ENCODE measurements at places on chromosomes 13 and 19. TPM values are rescaled to one million over a fixed set of nuclear protein-coding genes. Genes with fewer than 3 reads are reported as not detected.

The DZIP1 gene
- polyA plus RNA-seq: 7.5 TPM

The TM9SF2 gene
- 35.6 TPM for polyA plus RNA-seq

The CEACAM6 gene
- polyA plus RNA-seq: 25.1 TPM

The CPT1C gene
- polyA plus RNA-seq: 4.5 TPM

DNA sequence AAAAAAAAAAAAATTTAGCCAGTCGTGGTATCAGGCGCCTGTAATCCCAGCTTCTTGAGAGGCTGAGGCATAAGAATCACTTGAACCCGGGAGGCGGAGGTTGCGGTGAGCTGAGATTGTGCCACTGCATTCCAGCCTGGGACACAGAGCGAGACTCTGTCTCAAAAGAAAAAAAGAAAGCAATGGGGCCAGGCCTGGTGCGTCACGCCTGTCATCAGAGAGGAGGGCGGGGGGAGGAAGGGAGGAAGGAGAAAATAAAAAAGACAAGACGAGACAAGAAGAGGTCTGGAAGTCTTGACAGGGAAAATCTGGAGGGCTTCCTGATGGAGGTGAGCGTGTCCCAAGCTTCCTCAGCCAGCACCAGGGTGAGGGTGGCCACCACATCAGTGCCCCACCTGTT is 54.9 kb upstream of the PTPRS start:
- no peak overlapping the region for H3K27ac ChIP-seq
- peaks cover 19% of the 10 kb centered on the region for H3K27me3 ChIP-seq
- no peaks in the 10 kb centered on the region for H3K4me1 ChIP-seq
- no peak for DNase-seq
- no peak overlapping the region for H3K4me3 ChIP-seq
- H3K36me3 ChIP-seq: no peaks in the 10 kb centered on the region

DNA sequence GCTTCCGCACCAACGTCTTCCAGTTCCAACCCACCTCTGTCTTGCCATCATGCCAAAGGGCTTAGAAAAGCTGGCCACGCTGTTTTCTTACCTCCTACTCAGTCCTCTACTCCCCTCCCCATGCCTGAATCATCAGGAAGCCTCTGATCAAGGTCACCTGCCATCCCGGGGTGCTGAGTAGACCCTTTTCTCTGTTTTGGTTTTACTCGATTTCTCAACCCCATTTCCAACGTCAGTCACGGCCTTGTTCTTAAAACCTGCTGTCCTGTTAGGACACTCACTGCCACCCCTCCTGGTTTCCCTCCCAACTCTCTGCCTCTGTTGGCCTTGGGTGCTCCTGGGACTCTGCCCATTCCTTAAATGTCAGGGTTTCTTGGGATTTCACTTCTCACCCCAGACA is 350.1 kb downstream of the FOXO1 start:
- no peak overlapping the region for H3K4me3 ChIP-seq
- no peak overlapping the region for H3K27ac ChIP-seq
- no peaks in the 10 kb centered on the region for H3K36me3 ChIP-seq

GRCh38 chr19:47623921-47624391 is 15.0 kb downstream of the BICRA start:
- DNase-seq: peak; percentile 85
- no peak overlapping the region for H3K4me3 ChIP-seq
- H3K4me1 ChIP-seq: peaks cover 3% of the 10 kb centered on the region
- H3K36me3 ChIP-seq: no peaks in the 10 kb centered on the region

DNA sequence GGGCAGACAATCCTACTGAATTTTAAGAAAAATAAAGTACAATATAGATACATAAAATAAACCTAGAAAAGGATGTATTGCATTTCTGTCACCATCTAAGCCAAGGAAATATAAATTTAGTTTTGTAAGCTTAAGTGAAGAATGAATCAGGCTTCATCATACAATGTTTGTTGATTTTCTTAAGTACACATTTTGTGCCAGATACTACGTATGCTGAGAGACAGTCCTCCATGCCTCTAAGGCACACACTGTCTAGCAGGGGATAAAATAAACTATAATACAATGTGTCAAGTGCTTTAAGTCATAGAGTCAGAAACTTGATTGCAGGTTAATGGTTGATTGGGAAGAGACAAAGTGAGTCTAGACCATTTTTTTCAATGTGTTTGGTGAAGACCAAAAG is 465.7 kb downstream of the TBC1D4 start:
- no peak for DNase-seq
- no peak overlapping the region for H3K27ac ChIP-seq
- H3K4me1 ChIP-seq: no peaks in the 10 kb centered on the region
- H3K4me3 ChIP-seq: no peak overlapping the region

GRCh38 chr13:107585469-107586180 is 629.7 kb downstream of the LIG4 start:
- DNase-seq: peak; percentile 1
- no peaks in the 10 kb centered on the region for H3K27me3 ChIP-seq
- no peak overlapping the region for H3K27ac ChIP-seq
- H3K36me3 ChIP-seq: no peaks in the 10 kb centered on the region
- H3K4me3 ChIP-seq: no peak overlapping the region

DNA sequence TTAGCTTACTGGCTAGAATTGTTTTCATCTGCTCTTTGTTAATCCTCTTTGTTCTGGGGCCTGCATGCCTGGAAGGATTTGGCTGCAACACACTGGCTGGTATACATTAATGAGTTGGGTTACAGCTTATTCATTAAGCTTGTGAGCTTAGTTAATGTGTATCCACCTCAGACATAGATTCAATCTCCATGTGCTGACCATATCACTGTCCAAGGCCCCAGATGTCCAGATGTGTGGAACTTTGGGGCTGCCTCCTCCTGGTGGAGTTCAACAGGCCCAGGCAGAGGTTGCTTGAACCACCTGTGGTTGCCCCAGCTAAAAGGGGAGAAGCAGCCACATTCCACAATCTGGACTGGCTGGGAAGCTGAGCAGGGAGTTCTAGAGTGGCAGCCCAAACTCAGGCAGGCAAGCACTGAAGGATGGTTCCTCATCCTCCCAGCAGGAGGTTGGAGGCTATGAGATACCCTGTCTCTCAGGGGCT is 5.4 kb downstream of the DIAPH3 start:
- no peaks in the 10 kb centered on the region for H3K27me3 ChIP-seq
- no peaks in the 10 kb centered on the region for H3K36me3 ChIP-seq
- no peak for DNase-seq
- H3K27ac ChIP-seq: no peak overlapping the region
- H3K4me3 ChIP-seq: no peak overlapping the region

- DNase-seq: no peak
- H3K27me3 ChIP-seq: no peaks in the 10 kb centered on the region
- H3K4me3 ChIP-seq: no peak overlapping the region
- H3K36me3 ChIP-seq: peaks cover 3% of the 10 kb centered on the region
- H3K27ac ChIP-seq: no peak overlapping the region
Observed at GRCh38 chr19:5115771-5116202, 146.9 kb downstream of the KDM4B start.

GRCh38 chr19:48681127-48681470 is 8.3 kb upstream of the NTN5 start:
- H3K4me3 ChIP-seq: no peak overlapping the region
- H3K36me3 ChIP-seq: no peaks in the 10 kb centered on the region
- no peak overlapping the region for H3K27ac ChIP-seq
- H3K4me1 ChIP-seq: no peaks in the 10 kb centered on the region
- no peak for DNase-seq
- H3K27me3 ChIP-seq: no peaks in the 10 kb centered on the region

GRCh38 chr19:20151617-20152145 is 15.3 kb upstream of the ZNF486 start:
- no peaks in the 10 kb centered on the region for H3K4me1 ChIP-seq
- DNase-seq: no peak
- no peaks in the 10 kb centered on the region for H3K27me3 ChIP-seq
- no peaks in the 10 kb centered on the region for H3K36me3 ChIP-seq

All from small intestine (tissue), 16 donors.